ENCODE measurements at places on chromosomes 1 and 21.

GRCh38 chr1:91053630-91054029 lies 31.8 kb upstream of the ZNF644 start:
- no peak for DNase-seq

- no peak for DNase-seq
Observed at GRCh38 chr1:54570161-54570560, 22.1 kb downstream of the ACOT11 start.

- DNase-seq = no peak
Observed at GRCh38 chr1:157438146-157438545, 114.2 kb downstream of the FCRL5 start.

GRCh38 chr1:97849345-97850340 lies 71.2 kb downstream of the DPYD start:
- peak; percentile 84 for DNase-seq

GRCh38 chr1:46549697-46550681 lies 1.5 kb downstream of the KNCN start:
- DNase-seq = no peak

DNA sequence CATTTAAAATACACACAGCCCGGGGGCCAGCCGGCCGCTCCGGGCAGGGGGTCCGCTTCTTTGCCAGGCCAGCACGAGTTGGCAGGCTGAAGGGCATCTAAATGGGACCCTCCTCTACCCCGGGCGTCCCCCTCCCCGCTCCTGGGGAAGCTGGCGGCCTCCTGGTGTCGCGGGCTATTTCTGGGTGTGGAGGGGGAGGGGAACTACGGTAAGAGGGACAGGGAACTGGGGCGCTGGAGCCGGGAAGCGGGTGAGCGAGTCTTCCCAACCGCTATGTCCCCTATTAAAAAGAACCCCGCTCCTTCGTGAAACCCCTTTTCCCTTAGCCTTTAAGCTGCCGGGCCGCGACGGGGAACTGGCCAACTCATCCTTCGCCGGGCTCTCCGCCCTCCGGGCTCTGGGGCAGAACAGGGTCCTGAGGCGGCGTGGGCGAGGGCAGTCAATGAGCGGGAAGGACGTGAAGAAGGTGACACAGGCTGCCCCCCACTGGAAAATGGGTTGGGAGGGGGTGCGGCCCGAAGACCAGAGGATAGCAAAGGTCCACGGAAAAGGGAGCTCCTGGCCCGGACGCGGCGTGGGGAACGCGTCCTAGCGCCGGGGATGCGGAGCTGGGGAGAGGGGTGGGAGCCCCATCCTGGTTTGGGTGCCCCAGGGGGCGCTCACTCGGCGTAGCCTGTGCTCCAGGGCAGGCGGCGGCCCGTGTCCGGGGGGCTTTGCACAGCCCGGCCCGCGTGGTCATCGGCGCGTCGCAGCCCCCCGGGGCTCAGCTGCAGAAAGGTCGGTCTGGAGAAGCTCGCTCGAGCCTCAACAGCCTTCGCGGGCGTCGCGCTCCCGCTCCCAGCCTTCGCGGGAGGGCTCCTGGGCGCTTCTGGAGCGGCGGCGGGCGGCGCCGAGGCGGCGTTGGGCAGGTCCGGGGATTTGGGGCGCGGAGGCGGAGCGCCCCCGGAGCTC lies 544 bp downstream of the PPM1J start:
- no peak for DNase-seq

All from MCF 10A (cell line).